Right lung (tissue), 10 donors: ENCODE measurements at places on chromosomes 6 and 20. TPM values are rescaled to one million over a fixed set of nuclear protein-coding genes. Genes with fewer than 3 reads are reported as not detected.

DNA sequence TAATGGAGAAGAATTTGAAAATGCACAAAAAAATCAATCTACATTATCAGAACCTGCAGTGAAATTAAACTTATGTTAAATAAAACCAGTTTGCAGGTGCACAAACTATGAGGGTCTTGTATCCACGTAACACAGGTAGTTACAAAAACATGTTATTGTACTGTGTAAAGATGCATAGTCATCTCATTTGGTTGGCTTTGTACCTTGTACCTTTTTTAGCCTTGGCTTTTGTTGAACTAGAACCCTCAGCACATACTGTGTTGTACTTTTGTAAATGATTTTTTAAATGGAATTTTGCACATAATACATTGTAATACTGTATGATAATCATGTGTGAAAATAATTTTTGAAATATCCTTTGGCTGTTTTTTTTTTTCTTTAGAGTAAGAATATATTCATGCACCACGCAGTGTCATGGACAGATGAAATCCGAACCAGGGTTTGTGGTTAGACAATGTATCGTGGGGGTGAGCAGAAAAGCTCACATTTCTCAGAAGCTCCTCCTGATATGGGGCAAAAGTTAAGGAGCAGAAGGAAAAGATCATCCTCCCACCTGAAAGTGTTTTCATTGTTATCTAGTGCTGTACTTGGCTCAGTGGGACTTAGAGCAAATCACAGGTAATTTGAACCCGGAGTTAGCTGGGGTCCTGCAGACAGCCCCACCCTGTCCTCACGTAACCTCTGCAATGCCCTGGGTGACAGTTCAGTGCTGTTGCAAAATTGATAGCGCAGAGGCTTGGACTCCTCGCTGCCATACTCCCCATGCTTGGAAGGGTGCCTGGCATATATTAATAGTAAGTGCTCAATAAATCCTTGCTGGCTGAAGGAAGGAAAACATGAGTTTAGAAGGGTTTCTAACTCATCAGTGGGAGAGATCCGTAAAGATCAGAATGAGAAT, 14.8 kb upstream of the NAA20 start:
- DNase-seq = no peak

GRCh38 chr6:79403086-79403485, 134.1 kb downstream of the LCA5 start:
- peak; percentile 32 for DNase-seq

DNA sequence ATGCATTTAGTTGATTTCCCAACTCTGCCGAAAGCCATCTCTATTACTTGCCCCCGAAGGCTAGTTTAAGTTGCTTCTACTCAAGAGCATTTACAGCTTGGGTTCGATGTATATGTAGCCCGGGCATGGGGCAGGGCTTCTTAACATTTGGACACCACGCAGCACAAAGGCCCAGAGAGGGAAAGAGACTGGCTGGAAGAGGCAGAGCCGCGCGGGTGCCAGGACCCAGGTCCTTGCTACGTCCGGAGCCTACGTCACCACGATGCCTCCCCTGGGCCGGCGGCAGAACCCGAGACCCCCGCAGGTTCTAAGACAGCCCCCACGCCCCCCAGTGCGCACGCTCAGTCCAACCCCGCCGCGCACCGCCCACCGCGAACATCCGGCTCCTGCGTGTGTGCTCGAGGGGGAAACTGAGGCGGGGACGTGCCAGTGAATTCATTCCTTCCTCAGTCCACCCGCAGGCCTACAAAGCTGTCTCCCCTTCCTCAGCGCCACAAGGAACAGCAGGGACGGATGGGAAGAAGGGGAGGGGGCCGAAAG, 367 bp upstream of the PCIF1 start:
- no peak for DNase-seq

- DNase-seq = no peak
These were observed 173.7 kb downstream of the BCAS1 start for GRCh38 chr20:53896647-53897046.

GRCh38 chr20:17933711-17934110, 34.9 kb downstream of the SNX5 start:
- no peak for DNase-seq

GRCh38 chr6:75101896-75102295, 104.0 kb downstream of the COL12A1 start:
- DNase-seq = no peak

- DNase-seq = no peak
These were observed 27.2 kb downstream of the DIDO1 start for GRCh38 chr20:62898970-62899632.

- DNase-seq = no peak
These were observed 2.9 kb downstream of the C6orf141 start for GRCh38 chr6:49553384-49553783.

GRCh38 chr6:118659513-118660217, 8.3 kb upstream of the CEP85L start:
- no peak for DNase-seq

DNA sequence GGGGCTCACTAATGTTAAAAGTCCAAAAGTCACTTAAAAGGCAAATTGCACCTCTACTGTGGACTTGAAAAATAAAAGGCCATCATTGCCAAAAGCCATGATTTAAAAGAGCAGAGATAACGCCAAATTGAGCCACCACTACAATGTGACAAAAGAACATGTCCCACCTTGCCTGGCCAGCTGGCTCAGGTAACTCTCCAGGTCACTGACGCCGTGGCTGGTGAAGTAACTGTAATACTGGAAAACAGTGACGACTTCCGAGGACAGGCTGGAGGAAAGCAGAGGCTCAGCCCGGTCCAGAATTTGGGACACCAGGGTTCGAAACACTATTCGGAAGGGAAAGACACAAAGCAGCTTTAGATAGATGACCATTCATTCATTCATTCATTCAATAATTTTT, 29.3 kb upstream of the ARMH2 start:
- no peak for DNase-seq

DUSP15 gene
- polyA plus RNA-seq = 11.2 TPM

OR2H1 gene
- polyA plus RNA-seq = not detected

RIMS1 gene
- 0.73 TPM for polyA plus RNA-seq

AKAP7 gene
- polyA plus RNA-seq = 17.1 TPM

SKIC2 gene
- 41.7 TPM for polyA plus RNA-seq
